ENCODE measurements at places on chromosomes 5 and 9.
A peak's percentile ranks its signal among the peaks of the same experiment; 100 is the strongest.

DNA sequence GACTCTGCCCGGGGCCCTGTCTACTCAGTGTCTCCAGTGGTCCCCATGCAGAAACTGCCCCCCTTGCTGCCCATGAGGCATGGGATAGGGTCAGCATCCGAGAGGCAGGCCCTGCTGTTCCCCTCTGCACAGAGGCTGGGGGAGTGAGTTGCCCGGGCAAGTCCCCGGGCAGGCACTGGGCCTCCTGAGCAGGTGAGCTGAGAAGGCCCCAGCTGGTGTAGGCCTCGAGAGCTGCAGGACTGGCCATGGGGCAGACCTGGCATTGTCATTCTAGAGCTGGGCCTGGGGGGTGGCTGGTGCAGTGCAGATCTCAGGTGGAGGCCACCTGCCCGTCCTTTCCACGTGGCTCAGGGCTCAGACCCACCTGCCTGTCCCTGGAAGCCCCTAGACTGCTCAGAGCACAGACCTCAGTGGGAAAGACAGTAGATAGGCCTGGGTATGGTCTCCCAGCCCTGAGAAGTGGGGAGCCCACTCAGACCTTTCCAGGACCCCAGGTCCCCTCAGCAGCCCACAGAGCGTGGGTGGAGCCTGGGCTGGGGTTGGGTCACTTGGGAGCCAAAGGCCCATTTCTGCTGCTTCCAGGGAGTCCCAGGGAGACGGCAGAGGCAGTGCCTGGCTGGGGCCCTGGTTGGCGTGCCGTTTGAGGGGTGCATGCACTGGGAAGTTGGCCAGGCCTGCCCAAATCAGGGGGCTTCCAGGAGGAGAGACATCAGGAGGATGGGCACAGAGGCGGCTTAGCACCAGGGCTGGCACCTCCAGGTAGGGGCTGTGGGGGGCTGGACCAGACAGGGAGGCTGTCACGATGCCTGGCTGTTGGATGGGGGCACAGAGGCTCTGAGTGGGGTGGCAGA is 4.8 kb upstream of the NOTCH1 start:
- no peak for DNase-seq

- no peak for DNase-seq
These were observed 82.3 kb downstream of the SLC38A9 start for GRCh38 chr5:55629815-55630214.

GRCh38 chr9:36938617-36939016 is 95.5 kb downstream of the PAX5 start:
- no peak for DNase-seq

GRCh38 chr5:51487952-51488351 is 104.7 kb downstream of the ISL1 start:
- DNase-seq: no peak

DNA sequence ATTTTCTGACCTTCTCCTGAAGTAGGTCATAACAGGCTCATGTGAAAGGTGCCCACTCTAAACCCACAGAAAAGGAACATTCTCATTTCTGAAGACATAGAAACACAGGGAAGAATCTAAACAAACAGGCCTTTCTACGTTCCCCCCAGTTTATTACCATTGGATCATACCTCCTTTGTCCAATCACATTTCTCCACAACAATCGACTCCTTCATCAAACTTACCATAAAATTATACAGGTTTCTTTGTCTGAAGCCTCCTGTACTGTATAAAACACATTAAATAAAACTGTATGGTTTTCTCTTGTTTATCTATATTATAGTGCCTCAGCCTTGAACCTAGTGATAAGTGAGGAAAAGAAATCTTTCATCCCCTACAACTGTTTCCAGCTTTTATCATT is 340.7 kb downstream of the ENC1 start:
- no peak for DNase-seq

DNA sequence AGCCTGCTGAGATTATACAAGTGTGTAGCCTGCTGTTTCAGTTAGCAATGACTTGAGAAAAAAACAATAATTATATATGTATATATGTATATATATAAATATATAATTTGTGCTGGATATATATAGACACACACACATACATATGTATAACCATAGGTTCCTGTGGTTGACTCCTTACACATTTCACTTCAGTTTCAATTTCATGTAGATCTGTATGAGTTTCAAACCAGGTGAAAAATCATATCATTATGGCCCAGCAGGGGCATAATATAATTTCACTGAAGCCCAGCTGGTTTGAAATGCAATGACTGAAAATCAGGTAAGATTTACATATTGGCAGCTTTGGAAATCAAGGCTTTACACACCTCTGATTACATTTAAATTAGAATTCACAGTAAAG is 690.4 kb upstream of the CDH18 start:
- no peak for DNase-seq

GRCh38 chr5:2205185-2205585 is 322.5 kb upstream of the IRX4 start:
- no peak for DNase-seq

- DNase-seq: no peak
These were observed 26.6 kb upstream of the SAP30L start for GRCh38 chr5:154419236-154419635.

DNA sequence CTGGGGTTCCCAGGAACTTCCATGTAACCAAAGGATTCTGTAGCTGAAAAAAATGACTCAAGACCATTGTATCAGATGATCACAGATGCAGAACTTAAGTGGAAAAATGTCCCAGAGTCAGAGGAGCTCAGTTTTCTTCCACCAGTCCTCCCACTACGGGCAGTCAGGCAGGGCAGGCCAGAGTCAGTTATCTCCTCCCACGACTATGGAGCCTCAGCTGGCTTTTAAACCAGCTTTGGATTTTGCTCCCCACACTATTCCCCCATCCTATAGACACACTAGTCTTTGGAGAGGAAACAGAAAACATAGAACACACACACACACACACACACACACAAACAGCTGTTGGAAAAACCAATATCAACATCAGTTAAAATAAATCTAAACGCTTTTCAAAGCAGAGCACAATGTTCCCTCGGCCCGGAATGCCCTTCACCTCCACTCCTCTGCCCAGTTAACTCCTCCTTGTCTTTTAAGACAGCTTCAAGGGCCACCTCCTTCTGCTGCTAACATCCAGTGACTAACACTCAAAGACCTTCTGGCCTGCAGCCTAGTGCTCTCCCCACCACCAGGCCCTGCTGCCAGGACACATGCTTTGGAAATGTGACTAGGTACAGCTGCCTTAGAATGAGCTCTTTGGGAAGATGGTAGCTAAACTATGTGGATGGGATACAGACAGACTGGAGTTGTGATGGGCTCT is 56.8 kb downstream of the NIPAL4 start:
- DNase-seq: no peak

- no peak for DNase-seq
These were observed 169.7 kb downstream of the ENTREP1 start for GRCh38 chr9:69494763-69495162.

DNA sequence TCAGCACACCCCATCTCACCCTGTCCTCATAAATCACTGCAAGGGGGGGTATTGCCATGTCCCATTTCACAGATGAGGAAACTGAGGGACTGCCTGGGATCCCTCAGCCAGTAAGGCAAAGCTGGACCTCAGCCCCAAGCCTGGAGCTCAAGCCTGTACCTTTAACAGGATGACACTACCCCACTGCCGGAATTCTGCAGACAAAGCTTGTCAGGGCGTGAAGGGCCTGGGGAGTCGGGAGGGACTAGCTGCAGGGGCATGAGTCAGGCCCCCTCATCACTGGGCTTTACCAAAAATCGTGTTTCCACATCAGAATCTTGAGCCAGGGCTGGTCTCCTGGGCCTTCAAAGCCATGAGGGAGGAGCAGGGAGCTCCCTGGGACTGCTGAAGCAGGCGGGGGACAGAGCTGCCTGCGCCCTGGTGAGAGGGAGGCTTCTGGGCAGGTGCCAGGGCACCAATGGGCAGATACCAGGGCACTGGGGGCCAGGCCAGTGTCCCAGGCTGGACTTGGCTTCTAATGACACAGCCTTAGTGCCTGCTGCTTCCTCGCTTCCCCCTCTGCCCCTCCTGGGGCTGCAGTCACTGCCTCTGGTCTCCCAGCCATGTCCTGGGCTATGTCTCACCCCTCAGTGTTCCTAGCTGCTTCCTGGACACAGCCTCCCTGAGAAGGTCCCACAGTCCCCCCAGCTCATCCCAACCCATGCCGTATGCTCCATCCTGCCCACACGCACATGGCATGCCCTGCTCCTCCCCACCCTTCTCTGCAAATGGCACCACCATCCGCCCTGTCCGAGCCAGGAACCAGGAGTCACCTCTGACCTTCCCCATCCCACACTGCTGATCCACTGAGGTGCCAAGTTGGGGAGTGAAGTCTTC is 80.7 kb downstream of the LMX1B start:
- no peak for DNase-seq

DNA sequence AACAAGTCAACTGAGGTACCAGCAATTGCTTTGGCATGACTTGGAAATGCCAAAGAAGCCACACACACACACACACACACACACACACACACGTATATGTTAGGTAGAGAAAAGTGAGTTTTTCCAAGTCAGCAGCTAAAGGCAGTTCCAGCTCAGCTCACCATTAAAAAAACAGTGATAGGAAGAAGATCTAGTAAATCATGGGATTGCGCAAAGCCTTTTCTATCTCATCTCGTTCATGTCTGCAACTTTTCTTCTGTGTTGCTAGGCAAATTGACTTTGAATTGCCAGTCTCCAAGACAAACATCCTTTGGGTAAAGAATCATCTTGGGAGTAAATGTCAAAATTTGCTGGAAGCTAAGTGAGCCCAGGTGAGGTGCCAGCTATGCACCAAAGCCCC is 500.1 kb downstream of the ENC1 start:
- no peak for DNase-seq

DNA sequence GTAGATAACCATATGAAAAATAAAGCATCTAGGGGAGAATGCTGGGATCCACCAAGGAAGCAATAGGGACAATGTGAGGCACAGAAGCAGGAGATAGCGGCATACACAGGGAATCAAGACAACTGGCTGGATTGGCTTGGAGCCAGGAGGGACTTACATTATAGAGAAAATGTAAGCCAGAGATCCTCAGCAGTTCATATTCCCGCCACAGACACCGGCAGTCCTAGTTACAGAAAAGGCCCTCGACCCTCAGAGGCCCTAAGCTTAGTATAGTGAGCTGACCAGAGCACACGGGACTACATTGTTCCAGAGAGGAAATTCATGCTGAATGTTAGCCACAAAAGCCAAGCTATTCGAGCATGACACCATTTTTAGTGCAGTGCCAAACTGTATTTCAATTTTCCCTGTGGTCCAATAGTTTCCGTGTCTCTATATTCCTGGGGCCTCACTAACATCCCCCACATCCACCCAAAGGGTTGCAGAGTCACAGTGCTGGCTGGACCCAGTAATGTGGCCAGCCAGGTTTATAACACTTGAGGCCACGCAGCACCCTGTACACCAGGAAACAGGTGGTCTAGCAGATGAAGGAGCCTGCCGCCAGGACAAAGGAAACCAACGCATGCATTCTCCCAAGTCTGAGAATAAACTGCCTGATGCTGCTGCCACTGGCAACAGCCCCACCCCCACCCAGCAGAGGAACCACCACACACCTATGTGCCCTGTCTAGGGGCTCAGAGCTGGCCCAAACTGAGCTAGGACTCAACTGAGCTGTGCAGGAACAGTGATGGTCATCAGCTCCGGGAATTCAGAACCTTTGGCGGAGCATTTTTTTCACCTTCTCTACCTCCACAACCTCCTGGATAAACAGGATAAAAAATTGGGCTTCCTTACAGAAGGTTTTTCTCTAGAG is 693.2 kb upstream of the CHD1 start:
- no peak for DNase-seq

GRCh38 chr9:135088979-135089847 is 1.7 kb downstream of the OLFM1 start:
- no peak for DNase-seq

- no peak for DNase-seq
These were observed 414.3 kb upstream of the PAPPA start for GRCh38 chr9:115739096-115739875.

DNA sequence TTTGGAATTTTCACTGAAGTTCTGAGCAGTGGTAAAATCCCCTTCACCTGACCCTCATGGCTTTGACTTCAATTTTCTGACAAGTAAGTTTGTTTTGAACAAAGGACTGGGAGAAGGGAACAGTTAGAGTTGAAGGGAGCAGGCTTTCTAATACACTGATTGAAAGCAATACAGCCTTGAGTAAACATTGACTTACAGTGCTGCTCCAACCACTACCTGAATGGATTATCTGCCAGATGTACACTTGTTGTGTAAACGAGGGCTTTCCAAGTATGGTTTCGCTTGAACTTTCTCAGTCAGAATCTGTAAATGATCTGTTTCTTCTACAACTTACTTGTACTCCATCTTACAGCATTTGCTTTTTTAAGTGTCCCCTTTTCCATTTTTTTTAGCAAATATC is 1414.9 kb upstream of the NUDT12 start:
- no peak for DNase-seq

GRCh38 chr9:131578731-131579504 is 33.6 kb downstream of the PRRT1B start:
- peak; percentile 44 for DNase-seq

DNA sequence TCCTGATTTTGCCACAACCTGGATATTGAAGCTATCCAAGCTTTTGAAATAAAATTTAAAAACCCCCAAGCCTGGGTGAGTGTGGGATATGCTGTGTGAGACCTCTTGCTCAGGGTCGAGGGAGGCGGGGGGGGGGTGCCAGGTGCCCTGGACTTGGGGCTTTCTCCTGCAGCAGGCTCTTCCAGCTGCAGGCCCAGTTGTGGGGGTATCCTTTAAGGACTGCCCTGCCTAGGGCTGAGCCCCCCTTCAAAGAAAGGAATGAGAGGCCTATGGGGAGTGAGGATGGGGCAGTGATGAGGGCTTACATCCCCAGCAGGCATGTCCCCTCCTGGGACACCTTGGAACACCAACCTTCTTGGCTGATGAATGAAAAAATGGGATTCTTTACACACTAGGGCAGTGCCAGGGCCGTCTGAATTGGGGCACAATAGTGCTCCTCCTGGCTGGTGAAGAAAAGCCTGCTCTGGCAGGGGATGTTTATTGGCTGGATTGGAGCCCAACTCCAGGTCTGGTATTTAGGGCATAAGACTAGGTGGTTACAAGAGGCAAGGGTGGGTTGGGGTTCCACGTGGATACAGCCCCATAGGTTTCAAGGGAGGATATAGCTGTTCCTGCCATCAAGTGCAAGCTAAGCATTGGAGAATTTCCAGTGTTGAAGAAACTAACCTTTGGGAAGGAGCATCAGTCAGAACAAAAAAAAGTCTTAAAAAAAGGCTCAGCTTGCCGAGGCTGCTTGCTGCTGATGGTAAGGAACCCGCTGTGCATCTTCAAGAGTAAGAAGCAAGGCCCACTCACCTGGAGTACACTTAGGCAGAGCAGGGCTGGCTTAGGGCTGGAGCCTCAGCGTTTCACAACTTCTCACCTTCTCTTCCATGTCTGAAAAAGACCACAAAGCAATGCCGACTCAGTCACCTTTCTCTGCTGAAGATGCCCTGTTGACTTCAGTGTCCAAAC is 7.0 kb downstream of the HNRNPAB start:
- no peak for DNase-seq

- no peak for DNase-seq
These were observed 38.3 kb upstream of the TIFAB start for GRCh38 chr5:135490245-135491037.

Measured in GM18507 (cell line).